NCI-H1105 treated with DMSO at 0.1 percent for 48 hours (cell line): ENCODE measurements at places on chromosomes 2 and 18.

GRCh38 chr2:190506666-190507065 lies 27.9 kb downstream of the NEMP2 start:
- peak; percentile 92 for DNase-seq

GRCh38 chr2:160322320-160322719 lies 122.2 kb upstream of the ITGB6 start:
- no peak for DNase-seq

DNA sequence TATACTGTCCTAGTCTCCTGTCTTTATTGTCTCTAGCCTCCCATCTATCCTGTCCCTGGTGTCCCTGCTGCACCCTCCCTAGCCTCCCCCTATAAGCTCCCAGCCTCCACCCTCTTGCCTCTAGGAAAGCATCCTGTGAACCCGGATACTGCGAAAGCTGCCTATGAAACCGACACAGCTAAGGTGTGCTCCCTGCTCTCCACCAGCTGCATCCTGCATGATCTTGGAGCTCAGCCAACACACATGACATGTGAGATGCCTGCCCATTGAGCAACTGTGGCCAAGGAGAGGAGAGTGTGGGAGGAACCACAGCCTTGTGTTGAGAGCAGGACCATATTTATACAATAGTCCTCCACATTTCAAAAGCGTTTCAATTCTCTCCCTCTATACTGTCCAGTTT lies 187.1 kb downstream of the ZBTB7C start:
- DNase-seq: peak; percentile 96

DNA sequence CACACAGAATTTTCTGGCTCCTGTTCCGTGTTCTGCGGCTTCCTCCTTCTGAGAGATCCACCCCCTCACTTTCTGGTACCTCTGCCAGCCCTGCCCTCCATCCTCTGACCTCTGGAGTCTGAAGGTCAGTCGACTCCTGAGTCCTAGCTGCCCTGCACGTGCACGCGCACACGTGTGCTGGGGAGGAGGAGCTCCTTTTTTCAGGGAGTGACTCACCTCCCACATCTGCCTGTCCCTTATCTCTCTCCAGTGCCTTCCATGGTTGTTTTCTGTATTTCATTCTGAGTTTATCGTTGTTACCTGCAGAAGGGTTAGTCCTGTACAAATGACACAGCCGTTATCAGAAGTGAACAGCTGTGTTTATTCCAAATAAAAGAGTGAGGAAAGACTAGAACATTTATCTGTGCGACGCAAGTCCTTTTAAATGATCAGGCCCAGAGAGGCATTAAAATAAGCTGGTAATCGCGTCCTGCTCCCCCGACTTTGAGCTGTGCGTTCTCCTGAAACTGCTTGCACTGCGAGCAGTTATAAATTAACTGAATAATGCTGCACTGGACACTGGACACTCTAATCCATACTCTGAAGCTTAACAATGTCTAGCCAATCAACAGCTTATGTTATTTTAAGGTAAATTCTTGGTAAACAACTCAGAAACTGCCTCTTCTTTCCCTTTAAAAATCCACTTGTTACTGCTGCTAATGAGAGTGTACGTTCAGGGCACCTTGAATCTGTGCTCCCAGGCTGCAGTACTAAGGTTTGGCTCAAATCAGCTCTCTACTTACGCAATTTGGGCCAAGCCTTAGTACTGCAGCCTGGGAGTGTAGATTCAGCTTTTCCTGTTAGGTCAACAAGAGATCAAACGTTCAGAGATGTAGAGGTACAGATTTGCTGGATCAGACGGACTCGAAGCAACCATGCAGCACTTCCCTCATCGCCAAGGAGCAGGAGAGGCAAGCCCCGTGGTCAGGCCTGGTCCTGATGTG lies 72.5 kb downstream of the GALR1 start:
- DNase-seq: no peak

- no peak for DNase-seq
Observed at GRCh38 chr18:37407571-37407970, 158.0 kb downstream of the CELF4 start.

GRCh38 chr2:240798327-240798905 lies 21.6 kb downstream of the KIF1A start:
- DNase-seq: no peak

DNA sequence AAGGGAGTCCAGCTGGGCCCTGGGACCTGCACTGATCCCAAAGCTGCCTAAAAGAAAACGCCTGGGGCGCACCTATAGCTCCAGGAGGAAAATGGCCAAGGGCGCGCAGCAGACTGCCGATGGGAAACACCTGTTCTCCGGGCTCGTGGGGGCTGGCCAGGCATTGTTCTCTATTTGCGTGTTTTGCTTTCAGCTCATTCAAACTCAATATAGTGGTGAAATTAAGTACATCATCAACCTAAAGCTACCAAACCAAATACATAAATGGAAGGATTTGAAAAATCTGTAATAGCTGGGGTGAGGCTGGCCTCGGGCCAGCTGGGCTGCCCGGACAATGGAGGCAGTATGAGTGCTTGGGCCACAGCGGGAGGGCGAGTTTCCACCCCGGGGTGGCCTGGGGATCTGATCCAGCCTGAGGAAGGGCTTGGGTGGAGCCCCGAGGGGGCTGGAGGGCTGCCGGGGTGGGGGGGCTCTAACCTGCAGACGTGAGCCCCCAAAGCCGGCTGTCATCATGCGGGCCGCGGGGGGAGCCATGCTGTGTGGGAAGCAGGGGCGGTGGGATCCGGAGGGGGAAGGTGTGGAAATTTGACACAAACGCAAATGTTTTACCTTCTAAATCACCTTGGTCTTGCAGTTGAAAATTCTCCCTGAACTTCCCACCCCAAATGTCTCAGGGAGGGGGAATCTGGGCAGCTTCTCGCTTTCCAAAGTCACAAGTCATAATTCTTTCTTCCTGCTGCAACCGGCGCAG lies 77.6 kb downstream of the ASB1 start:
- peak; percentile 64 for DNase-seq

DNA sequence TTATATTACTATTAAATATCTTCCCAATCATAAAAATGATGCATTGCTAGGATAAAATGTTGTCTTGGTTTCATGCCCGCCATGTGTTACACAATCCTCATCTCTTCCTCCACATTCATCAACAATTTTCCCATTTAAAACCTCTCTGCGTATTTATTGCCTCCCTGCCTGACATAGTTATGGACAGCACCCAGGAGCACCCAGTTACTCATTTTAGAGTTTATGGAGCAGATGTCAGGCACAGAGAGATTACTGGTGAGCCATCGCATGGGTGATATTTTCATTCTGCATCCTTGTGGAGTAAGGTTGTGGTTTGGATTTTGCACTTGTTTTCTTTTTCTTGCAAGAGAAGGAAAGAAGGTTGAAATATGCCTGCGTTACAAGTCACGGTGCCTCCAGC lies 116.7 kb upstream of the NPAS2 start:
- DNase-seq: no peak

GRCh38 chr18:231563-231962 lies 36.3 kb downstream of the THOC1 start:
- DNase-seq: no peak

DNA sequence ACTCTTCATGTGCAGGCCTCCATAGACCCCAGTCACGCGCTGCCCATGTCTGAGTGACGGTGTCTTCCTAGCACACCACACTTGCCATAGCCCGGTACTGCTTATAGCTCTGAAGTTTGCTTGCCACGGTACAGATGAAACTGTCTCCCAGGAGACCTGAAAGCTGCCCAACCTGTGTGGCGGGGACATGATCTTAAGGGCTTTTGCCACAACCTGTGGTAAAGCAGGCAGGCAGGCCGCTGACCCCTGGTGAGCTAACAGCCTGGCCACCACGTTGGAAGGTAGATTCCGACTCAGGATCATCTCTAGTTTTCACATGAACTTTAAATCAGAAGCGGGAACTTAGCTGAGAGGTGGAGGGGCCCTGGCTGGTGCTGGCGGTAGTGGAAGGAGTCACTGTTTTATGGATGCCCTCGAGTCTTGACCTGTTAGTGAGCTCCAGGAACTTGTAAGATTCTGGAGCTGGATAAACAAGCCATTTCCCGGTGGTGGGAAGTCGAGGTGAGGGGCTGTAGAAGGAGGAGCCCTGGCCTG lies 153.3 kb downstream of the ZNF236 start:
- no peak for DNase-seq

GRCh38 chr18:24600076-24600654 lies 139.7 kb downstream of the HRH4 start:
- DNase-seq: peak; percentile 81

- DNase-seq: no peak
Observed at GRCh38 chr2:233211548-233211895, 40.0 kb upstream of the ATG16L1 start.

DNA sequence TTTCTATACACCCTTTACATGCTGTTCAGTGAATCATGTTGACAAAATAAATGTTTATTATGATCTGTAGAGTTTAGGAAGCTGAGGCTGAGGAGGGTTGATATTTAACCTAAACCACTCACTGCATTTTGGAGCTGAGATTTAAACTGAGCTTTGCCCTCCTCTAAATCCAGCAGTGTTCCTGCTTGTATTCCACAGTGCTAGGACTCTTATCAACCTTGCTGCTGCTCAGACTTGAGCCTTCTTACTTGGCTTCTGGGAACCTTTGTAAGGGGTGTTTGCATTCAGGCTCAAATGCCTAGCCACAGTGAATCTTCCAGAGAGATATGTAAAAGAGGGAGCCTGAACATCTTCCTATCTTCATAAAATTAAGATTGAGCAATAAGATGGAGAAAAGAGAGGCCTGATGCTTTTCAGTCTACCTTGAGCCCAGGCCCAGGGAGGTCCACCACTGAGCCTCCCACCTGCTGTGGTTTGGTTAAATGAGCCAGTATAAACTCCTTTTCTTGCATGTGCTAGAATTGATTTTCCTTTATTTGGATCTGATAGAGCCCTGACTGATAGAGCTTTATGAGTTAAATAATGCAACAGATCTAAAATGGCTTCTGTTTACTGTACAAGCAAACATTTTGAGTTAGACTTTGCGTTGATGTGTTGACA lies 149.7 kb downstream of the GULP1 start:
- no peak for DNase-seq

DNA sequence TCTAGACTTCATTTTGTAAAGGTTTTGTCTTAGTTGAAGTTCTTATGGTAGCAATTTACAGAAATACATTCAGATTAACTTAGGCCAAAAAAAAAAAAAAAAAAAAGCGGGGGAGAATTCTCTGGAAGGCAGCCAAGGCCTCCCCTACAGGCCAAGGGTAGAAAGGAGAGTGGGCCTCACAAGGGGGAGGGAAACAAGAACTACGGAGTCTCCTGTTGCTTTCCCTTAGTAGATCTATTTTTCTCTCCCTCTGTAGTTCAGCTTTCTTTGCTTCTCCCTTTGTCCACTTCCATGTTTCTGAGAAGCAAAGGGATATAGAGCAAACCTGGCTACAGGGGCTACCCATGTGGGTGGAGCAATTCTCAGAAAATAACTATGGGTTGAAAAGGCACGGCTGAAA lies 2.4 kb upstream of the STK11IP start:
- DNase-seq: no peak

DNA sequence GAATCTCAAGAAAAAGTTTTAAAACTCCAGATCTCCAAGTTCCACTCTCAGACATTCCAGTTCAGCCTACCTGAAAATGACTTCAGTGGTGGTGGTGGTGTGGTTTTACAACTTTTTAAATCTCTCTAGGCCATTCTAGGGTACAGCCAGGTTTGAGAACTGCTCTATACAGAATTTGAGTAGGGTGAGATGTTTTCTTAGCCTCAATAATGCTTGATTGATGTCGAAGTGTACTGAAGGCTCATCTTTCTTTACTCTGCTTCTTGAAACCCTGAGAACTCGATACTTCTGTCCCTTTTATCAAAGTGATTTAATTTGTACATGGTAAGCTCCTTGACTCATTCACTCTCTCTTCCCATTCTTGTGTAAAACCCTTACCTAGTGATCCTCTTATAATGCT lies 143.8 kb downstream of the FAM124B start:
- DNase-seq: no peak

- DNase-seq: no peak
Observed at GRCh38 chr2:7373156-7373555, 455.9 kb downstream of the RNF144A start.

DNA sequence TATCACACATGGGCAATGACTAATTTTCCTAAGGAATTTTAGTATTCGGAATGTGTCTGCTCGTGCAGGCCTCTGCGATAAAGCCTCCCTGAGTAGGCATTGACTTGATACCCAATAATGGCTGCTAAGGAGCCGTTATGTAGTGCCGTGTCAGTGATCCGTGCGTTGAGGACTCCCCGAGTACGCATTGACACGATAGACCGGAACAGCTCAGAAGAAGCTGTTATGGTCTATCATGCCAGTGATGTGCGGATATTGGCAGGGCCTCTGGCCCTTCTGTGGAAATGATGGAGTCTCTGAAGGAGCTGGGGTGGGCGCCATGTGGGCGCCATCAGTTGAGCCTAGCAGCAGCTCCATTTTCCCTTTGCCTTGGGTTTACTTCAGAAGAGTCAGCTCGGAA lies 29.1 kb downstream of the ZEB2 start:
- no peak for DNase-seq

GRCh38 chr2:239215136-239215925 lies 185.5 kb downstream of the HDAC4 start:
- DNase-seq: no peak
